Stomach (tissue), 19 donors: ENCODE measurements at places on chromosomes 4 and X.

- no peak for DNase-seq
Measured at GRCh38 chr4:12409507-12410190, 981.0 kb upstream of the HS3ST1 start.

GRCh38 chrX:117996918-117997480, 119.6 kb downstream of the KLHL13 start:
- DNase-seq = peak; percentile 20

- no peak for DNase-seq
Measured at GRCh38 chrX:45596188-45596808, 395.6 kb upstream of the DIPK2B start.

DNA sequence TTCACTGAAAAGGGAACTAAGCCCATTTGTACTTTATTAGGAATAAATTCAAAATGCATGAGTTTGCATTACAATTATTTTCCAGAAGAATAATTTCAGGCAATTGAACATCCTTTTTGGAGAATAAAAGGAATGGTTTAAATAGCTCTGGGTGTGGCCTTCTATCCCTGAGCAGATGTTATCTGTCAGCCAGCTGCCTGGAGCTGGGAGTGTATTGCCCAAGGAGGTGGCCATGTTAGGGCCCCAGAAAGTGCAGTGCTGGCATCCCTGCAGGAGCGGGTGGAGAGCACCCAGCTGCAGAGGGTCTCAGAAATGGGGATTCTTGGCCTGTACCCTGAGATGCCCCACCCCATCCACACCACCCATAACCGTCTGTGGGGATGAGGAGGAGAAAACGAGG, 21.6 kb upstream of the VEGFD start:
- peak; percentile 26 for DNase-seq

DNA sequence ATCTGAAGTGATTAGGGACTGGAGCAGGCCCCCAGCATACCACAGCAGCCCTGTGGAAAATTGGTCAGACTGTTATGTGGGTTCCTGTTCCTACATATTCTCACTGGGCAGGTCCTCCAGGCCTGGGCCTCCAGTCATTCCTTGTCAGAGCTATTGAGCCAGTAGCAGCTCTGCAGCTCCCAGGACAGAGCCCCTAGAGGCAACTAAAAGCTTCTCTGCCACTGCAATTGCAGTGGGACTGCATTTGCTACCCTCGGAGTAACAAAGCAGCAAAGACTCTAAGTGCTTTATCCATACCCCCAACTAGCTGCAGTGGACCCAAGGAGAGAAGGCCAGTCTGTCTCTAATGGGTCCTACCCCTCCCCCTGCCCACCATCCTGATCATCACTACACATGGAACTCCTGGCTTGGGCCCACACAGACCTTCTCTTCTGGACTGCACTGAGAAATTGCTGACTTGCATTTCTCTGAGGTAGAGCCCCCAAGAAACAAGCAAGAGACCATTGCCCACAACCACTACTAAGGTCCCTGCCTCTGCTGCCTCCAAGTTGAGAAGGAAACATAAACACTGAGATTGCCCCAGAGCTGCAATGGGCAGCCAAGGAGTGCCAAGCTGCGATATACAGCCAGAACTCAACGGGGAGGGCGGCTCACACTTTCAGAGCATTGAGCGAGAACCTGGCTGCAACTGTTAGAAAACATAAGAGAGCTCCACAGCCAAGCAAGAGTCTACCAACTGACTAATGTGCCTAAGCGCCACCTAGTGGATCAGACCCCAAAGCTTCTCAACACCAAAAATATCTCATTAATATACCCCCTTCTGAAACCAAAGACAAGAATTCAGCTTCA, 738.7 kb upstream of the NDST4 start:
- peak; percentile 67 for DNase-seq

- no peak for DNase-seq
Measured at GRCh38 chrX:257681-258289, 23.4 kb upstream of the PLCXD1 start.

- DNase-seq = no peak
Measured at GRCh38 chrX:120365968-120366367, 4.1 kb downstream of the ATP1B4 start.

DNA sequence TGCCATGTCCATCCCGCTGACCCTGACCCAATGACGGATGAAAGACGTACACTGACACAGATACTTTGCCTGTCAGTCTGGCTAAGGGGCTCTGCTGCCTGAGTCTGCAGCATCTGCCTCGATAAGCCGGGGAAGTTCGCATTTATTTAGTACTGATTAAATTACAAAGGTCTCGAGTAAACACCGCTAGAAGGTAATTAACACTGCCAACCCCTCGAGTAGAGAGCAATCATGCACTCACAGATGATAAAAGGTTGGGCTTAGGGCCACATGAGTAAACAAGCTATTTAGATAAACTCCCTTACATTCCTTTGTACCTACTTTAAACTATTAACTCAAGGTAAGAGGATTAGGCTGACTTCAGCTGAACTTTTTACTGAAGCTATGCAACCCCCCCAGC, 16.0 kb upstream of the RBMXL3 start:
- no peak for DNase-seq

GRCh38 chrX:135982860-135983259, 2.4 kb upstream of the SLC9A6 start:
- no peak for DNase-seq

- no peak for DNase-seq
Measured at GRCh38 chr4:109931318-109931717, 18.6 kb downstream of the EGF start.

- DNase-seq = no peak
Measured at GRCh38 chr4:12439633-12440305, 1011.1 kb upstream of the HS3ST1 start.

- no peak for DNase-seq
Measured at GRCh38 chrX:51803833-51804232, 60.6 kb downstream of the GSPT2 start.

DNA sequence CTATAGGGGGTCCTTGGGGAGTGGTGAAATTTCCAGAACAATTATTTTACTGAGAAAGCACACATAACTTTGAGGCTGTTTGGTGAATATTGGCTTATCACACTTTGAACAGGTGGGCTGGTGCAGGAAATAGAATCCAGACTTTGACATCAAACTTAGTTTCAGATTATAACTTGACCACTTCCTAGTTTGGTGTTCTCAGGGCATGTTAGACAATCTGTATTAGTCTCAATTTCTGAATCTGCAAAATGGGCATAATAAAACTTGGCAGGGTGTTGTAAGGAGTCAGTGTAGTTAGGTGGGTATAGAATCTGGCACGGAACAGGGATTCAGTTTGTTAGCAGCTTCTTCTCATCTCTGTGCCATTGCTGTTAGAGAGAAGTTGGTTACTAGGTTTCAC, 43.3 kb upstream of the MBNL3 start:
- DNase-seq = no peak
